ENCODE measurements at places on chromosomes 13 and 19.

- no peak for DNase-seq
Observed at GRCh38 chr13:106354961-106355360, 180.5 kb downstream of the EFNB2 start.

DNA sequence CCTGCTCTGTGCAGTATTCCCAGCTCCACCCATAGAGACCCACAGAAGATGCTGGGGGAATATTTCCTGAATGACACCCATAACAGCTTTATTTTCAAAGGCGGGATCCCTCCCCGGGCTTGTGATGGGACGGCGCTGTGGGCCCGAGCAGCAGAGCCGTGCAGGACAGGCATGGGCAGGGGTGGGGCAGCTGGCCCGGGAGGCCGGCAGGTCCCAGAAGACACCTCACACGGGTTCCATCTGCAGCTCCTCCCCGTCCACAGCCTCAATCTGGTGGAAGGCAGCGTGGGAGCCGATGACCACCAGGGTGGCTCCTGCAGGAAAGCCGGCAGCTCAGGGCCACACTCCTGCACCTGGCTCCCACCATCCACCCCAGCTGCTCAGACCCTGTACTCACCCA lies 2.5 kb downstream of the RABAC1 start:
- no peak for DNase-seq

DNA sequence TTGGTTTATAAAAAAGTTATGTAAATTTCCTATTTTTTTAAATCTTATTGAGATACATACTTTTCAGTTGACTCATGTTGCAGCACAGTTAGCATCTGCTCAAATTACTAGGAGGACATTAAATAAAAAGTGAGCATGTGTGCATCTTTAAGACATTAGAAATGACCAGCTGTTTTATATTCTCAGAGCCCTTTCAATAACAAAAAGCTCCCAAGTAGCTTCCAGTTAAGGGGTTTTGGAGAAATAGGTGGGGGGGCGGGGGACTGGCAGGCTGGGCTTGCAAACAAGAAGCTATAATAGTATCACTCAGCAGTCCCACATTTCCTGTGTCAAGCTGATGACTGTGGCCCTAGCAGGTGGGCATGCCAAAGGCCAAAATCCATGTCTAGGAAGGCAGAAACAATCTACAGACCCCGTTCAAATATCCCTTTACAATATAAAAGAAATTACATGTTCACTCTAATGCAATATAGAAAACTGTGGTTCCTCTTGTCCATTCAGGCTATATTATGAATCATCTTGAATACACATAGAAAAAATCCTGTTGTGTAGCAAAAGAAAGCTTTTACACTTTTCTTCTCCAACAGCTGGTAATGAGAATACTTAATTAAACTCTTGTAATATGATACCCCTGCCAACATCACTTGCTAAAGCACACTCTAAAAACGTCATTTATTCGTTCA lies 1713.2 kb upstream of the SLC10A2 start:
- no peak for DNase-seq

DNA sequence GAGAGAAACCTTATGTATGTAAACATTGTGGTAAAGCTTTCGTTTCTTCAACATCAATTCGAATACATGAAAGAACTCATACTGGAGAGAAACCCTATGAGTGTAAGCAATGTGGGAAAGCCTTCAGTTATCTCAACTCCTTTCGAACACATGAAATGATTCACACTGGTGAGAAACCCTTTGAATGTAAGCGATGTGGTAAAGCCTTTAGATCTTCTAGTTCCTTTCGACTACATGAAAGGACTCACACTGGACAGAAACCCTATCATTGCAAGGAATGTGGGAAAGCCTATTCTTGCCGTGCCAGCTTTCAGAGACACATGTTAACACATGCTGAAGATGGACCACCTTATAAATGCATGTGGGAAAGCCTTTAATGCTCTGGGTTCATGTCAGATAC lies 24.7 kb downstream of the ZNF136 start:
- no peak for DNase-seq

GRCh38 chr13:26681036-26681435 lies 79.5 kb downstream of the GPR12 start:
- no peak for DNase-seq

DNA sequence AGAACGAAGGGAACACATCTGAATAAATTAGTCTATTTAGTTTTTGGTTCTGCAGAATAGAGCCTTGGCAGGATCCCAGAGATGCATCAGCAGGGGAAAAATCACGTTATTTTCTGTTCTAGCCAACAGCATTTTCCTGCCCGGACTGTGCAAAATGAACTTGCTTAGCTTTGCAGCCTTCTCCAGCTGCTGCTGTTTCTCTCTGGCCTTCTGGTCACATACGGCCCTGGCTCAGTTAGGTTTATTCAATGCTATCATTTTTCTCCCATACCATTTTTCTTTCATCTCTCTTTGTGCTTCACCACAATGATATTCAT lies 110.4 kb upstream of the KL start:
- peak; percentile 24 for DNase-seq

GRCh38 chr13:45787346-45787745 lies 64.2 kb downstream of the SIAH3 start:
- DNase-seq = no peak

GRCh38 chr13:33752597-33752996 lies 65.4 kb upstream of the RFC3 start:
- DNase-seq = no peak

DNA sequence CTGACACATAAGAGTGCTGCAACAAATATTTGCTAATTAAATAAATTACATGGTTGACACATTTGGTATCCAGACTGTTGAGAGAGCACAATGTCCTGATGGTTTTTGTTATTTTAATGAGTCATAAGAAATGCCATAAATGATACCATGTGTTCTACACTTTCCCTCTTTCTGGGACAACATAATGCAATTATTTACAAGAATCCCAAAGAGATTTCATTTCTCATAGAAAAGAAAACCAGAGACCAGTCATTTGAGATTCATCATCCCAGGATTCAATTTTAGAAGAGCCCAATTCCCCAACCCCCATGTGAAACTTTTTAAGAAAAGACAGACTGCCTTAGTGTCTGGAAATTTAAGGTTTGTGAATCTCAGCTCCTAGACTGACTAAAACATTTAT lies 399.6 kb downstream of the DCT start:
- DNase-seq = no peak

DNA sequence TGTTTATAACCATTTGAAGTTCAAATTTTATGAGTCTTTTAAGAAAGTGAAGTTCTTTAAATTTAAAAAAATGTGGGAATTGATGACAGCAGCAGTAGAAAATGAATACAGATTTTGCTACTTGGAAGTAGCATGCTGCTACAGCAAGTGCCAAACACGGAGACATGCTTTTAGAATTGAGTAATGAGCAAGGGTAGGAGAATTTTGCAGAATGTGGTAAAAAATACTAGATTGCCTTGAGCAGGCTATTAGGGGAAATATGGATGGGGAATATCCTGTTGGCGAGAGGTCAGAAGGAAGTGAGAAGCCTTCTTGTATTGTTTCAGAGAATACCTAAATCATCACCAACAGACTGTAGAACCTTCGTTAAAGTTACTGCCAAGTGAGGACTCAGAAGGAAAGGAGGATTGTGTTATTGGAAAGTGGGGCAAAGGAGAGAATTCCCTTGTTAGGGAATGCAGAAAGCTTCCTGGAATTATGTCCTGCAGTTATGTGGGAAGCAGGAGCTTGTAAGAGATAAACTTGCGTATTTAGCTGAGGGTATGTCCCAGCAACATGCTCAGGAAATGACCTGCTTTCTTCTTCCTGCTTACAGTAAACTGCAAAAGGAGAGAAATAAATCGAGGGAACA lies 32.4 kb upstream of the OXGR1 start:
- DNase-seq = no peak

DNA sequence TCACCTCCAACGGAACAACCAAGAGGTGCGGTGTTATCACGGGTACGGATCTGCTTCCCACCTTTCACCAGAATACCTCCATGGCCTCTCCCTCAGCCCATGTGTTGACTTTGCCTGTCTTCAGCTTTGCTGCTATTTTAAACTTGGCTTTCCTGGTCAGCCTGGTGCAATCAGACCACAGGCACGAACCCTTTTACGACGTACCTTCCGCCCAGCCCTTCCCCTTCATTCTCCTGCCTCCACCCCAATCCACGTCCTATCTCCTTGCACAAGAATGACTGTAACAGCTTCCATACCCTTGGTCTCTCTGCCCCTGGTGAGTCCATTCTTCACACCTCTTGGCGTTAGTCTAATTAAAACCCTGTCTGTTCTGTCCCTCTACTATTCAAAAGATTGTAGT lies 431.7 kb downstream of the EFNB2 start:
- DNase-seq = no peak

DNA sequence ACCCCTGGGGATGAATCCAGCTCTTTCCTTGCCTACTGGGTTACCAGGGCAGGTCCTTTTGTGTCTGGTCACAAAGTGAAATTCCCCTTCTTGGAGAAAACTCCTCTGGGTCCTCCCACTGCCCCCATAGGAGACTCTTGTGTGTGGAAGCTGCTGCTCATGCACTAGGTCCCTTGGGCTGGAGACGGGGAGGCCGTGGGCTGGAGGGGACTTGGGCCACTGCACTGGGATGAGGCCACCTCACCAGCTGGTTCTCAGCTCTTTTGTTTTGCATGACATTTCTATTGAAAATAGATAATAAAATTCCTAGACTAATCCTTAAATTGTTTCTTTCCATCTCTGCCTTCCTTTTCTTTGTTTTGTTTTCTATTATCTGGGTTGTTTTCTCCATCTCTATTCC lies 62.4 kb downstream of the TEX29 start:
- DNase-seq = peak; percentile 42

GRCh38 chr19:50728084-50728737 lies 5.0 kb downstream of the CLEC11A start:
- DNase-seq = peak; percentile 53

DNA sequence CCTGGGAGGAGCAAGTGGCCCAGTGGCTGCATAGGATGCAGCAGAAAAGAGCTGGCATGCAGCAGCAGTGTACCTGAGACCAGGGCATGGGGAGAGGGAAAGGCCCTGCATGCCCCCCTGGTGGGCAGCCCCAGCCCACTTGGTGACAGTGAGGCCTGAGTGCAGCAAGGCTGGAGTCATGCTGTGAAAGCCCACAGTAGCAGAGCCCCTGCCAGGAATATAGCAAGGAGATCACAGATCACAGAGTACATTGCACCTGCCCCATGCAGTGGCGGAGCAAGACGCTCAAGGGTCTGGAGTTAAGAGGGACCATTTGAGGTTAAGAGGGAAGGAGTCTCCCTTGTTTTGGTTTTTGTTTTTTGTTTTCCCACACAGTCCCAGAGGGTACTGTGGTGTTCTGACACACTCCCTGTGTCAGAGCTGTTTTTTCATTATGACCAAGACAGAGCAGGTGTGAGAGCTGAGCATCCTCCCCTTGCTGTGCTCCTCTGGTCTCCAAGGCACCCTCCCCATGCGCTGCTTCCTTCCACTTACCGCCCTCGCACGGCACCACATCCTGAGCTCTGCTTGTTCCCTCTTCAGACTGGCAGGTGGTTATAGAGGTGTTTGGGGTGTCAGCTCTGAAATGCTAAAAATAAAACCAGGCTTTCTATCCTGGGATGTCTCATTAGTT lies 85.0 kb upstream of the UBL3 start:
- no peak for DNase-seq

GRCh38 chr13:93238711-93239110 lies 12.1 kb downstream of the GPC6 start:
- DNase-seq = no peak

- no peak for DNase-seq
Observed at GRCh38 chr13:80250213-80250810, 90.6 kb downstream of the SPRY2 start.

GRCh38 chr13:109198585-109198984 lies 569.2 kb downstream of the MYO16 start:
- no peak for DNase-seq

- no peak for DNase-seq
Observed at GRCh38 chr19:49771674-49772139, 4.9 kb downstream of the AP2A1 start.
